Smooth muscle cell of the umbilical artery (primary cell): ENCODE measurements at places on chromosomes 7 and 10. TPM values are rescaled to one million over a fixed set of nuclear protein-coding genes. Genes with fewer than 3 reads are reported as not detected.

Gene IMPDH1
- 58.5 and 114 TPM in 2 replicates for total RNA-seq

Gene SPDYE2
- total RNA-seq, result not detected in 2 replicates

Gene ZNF777
- total RNA-seq, result 3.9 and 8.7 TPM in 2 replicates

Gene PBLD
- total RNA-seq, result 3.9 and 4.7 TPM in 2 replicates

Gene TMEM270
- not detected in 2 replicates for total RNA-seq
